ENCODE measurements at places on chromosomes 5 and 9.

GRCh38 chr9:88658311-88658822, 123.4 kb downstream of the NXNL2 start:
- no peak for DNase-seq

GRCh38 chr5:1826235-1826980, 25.2 kb downstream of the NDUFS6 start:
- DNase-seq = peak; percentile 40

- DNase-seq = no peak
Measured at GRCh38 chr5:149609640-149610219, 28.4 kb downstream of the ARHGEF37 start.

DNA sequence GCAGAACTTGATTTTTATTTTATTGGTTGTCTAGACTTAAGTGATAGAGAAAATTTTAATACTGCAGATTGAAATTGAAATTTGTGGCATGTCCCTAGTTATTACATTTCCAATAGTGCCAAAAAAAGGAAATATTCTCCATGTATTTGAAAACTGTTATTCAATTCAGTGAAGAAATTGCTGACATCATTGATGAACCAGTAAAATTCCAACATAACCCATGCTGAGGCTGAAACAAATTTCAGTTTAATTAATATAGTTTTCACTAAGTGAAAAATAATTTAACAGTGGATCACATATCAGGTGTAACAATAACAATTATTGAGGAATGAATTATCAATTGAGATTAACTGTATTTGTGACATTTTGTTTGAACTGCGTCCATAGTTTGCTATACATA, 38.7 kb downstream of the LURAP1L start:
- DNase-seq = no peak

- DNase-seq = no peak
Measured at GRCh38 chr9:102398205-102398604, 596.9 kb upstream of the CYLC2 start.

DNA sequence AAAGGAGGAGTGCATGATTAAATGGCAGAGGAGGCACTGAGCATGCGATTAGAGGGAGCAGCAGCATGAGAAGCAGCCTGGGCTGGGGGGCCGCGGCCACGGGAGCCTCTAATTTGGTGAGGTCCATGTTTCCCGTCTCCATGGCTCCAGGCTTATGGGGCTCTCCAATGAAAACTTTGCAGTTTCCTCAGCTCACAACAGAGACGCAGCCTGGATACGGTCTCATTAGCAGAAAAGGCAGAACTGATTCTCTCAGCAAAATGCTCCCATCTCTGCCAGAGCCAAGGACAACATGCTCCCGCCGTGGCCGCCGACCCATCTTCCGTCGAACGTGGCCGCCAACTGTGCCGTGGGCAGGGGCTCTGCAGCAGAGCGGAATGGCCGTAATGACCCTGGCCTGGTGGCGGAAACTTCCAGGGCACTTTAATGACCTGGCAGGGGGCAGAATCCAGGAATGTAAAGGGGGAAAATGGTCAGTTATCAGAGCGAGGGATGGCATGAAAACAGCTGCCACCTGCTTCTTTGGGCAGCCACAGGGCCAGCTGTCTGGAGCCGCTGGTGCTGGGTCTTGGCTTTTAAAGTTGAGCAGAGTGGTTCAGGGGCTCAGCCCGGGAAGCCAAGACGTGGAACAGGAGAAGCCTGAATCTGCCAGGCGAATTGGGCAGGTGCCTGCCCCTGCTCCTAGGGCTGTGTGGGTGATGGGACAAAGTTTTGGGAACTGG, 76.5 kb downstream of the COL5A1 start:
- no peak for DNase-seq

GRCh38 chr5:35853631-35854030, 3.1 kb upstream of the IL7R start:
- no peak for DNase-seq

- no peak for DNase-seq
Measured at GRCh38 chr5:169904508-169904907, 75.8 kb downstream of the INSYN2B start.

DNA sequence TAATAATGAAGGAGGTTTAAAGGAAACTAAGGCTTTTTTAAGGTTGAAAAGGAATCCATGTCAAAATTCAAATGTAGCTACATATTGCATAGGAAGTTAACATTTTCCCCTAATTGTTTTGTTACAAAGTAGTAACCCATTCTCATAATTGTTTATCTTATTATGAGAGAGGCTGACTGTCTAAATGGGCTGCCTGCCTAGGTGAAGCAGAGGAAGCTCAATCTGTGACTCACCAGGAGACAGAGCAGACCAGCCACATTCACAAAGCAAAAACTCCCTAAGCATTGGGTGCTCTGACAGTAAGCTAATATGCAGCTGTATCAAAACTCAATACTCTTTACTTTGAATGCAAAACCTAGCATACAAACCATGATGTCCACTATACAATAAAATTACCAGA, 208.5 kb downstream of the ROR2 start:
- no peak for DNase-seq

DNA sequence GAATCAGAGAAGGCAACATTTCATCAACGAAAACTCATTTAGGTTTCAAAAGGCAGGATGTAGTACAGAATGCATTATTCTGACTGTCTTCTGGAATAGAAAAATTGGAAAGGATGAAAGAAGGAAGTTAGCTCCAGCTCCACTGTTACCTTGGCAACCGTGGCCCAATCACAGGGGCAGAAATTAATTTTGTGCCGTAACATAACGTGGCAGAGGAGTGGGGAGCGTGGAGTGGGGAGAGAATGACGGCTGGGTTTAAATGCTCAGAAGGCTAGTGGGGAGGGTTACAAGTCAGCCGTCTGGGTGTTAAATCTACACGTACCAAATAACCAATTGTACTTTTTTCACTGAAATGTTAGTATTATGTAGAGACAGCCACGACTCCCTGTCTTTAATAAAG, 32.3 kb upstream of the EQTN start:
- no peak for DNase-seq

- DNase-seq = no peak
Measured at GRCh38 chr5:109483395-109483971, 73.7 kb upstream of the PJA2 start.

DNA sequence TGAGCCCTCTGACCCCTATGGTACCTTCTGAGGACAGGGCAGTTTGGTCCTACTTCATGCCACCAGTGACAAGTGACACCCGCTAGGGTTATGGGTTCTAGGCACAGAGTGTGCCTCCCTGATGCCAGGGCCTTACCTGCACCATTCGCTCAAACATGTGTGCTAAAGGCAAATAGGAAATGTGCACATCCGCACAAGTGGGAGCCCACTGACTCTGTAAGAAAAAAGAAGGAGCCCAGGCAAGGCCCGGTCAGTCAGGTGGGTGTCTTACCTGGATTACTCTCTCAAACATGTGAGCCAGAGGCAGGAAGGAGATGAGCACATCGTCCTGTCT, 29.1 kb upstream of the MEIKIN start:
- no peak for DNase-seq

GRCh38 chr5:180808461-180809000, 5.9 kb upstream of the MGAT1 start:
- DNase-seq = peak; percentile 70

- no peak for DNase-seq
Measured at GRCh38 chr5:122942164-122942914, 94.2 kb downstream of the PPIC start.

GRCh38 chr9:90331826-90332575, 310.6 kb downstream of the DIRAS2 start:
- no peak for DNase-seq

GRCh38 chr5:146091881-146092280, 13.5 kb downstream of the PLAC8L1 start:
- DNase-seq = no peak

DNA sequence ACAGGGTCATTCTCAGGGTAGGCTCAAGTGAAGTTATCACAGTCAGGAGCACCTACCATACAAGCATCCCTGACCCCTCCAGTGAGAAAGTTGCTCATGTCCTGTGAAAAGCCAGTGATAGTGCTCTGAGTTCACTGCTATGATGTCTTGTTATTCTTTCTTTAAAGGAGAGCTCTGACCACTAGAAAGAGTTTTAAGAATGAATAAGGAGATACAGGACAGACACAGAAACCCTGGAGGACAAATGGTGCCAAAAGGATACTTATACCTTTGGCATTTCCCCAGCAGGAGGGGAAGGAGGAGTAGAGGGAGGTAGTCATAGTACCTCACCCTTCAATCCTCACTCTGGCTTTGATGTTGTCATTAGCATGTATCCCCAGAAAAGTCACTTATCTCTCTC, 84.0 kb upstream of the AGXT2 start:
- DNase-seq = no peak

DNA sequence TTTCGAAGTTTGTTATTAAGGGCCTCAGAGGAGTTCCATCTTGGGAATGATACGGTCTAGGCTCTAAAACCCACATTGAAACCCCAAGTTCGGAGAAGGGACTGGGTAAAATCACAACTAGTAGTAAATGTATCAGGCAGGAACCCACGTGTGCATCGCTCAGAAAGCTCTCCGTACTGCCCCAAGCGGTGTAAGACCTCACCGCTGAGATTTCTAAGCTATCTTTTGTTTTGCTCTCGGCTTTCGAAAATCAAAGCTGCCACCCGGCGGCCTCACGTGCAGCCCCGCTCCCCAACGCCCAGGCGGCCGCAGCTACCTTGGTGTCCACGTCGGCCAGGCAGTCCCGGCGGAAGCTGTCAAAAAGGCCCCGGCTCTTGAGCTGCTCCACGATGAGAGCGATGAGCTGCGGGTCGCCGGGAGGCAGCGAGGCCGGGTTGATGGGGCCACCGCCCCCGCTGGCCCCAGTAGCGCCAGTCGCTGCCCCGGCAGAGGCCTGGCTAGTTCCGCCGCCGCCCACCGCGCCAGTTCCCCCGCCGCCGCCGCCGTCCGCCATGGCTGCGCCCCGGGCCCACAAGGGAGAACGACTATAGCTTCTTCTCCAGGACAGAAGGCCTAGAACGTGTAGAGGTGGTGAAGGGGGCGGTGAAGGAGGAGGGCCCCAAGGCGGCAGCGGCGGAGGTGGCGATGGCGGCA, 420 bp downstream of the BOD1 start:
- peak; percentile 59 for DNase-seq

GRCh38 chr9:136521537-136521936, 24.3 kb downstream of the NOTCH1 start:
- no peak for DNase-seq

GRCh38 chr5:42944989-42945388, 95.1 kb downstream of the ANXA2R start:
- no peak for DNase-seq

- no peak for DNase-seq
Measured at GRCh38 chr5:6849316-6850105, 136.3 kb downstream of the TENT4A start.

- DNase-seq = no peak
Measured at GRCh38 chr5:177097016-177097985, 10.6 kb downstream of the FGFR4 start.

DNA sequence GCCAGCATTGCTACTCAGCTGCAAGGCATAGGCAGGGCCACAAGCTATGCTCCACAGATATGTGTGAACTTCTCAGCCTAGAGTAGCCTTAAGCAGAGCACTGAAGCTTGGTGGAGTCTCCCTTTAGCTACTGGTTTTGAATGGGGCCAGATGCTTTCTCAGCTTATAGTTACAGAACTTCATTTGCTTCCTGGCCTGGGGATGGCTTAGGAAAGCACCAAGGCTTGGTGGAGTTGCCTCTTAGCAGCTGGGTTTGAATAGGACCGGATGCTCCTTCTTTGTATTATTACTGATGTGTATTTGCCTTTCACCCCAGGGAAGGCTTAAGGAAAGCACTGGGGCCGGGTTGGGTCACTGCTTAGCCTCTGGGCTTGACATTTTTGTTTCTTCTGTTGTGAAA, 497.8 kb upstream of the SEMA6A start:
- DNase-seq = no peak

- DNase-seq = no peak
Measured at GRCh38 chr5:15929611-15930263, 249.9 kb downstream of the MARCHF11 start.

GRCh38 chr5:35745660-35746059, 111.0 kb upstream of the IL7R start:
- DNase-seq = no peak

DNA sequence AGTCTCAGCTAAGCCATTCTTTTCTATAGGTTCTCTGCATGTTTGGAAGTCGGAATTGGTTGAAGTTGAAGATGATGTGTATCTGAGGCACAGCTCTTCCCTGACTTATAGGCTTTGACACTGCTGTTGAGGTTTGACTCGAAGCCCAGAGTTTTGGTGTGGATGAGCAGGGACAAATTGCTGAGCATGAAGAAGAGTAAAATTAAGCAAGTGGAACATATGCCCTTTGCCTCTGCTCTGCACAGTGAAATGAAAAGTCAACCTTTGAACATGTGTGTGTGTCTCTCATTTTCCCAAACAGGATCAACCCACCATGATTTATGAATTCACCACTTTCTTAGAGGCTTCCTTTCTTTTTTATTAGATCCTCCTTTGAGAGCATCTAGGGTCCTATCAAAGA, 8.5 kb downstream of the HMHB1 start:
- DNase-seq = no peak

DNA sequence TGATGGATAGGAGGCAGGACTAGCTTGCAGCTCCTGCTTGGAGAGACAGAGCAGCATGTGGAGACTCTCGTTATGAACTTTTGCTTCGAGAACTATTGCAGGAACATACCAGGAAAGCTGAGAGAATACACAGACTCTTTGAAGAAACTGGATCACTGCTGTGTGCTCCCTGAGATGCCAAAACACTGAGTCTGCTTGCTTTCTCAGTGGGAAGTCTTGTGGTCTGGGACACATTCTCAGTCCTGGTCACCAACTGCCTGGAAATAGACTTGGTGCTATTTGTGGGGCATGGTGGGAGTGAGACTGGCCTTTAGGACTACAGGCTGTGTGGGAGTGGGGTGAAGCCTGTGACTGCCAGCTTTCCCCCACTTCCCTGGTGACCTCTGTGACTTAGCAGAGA, 252.6 kb downstream of the MED10 start:
- DNase-seq = no peak

- no peak for DNase-seq
Measured at GRCh38 chr5:152462021-152462721, 57.1 kb upstream of the NMUR2 start.

- DNase-seq = no peak
Measured at GRCh38 chr9:132833550-132834121, 44.4 kb downstream of the AK8 start.

DNA sequence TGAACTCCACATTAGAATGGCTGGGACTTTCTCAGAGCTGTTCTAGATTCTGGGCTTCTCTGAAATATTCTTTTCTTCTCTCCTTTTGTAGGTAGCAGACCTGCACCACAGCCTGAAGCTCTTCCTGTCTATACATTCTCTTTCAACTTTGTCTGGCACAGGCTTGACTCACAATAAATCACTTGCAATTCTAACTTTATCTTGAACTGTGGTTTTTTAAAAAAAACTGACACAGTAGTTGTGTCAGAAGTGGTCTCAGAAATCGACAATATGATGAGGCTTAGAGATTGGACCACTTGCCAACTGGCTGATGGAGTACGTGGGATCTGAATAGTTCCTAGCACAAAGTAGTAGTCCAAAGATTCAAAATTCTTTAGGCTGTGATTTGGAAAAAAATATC, 24.1 kb upstream of the CDH9 start:
- no peak for DNase-seq

DNA sequence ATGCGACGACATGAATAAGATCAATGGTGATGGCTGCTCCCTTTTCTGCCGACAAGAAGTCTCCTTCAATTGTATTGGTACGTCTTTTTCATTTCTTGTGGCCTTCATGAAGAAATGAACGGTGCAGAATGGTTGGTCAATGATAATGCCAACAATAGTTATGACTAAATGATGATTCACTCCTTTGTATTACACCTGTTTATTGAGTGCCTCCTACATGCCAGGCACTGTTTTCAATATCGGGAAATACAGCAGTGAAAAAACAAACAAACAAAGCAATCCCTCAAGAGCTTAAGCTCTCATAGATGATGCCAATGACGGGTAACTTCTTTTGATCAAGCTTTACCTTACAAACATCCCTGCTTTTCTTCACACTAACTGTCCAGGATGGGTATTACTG, 117.7 kb downstream of the PAPPA start:
- no peak for DNase-seq
